ENCODE measurements at places on chromosomes 2 and 18. TPM values are rescaled to one million over a fixed set of nuclear protein-coding genes. Genes with fewer than 3 reads are reported as not detected.
A peak's percentile ranks its signal among the peaks of the same experiment; 100 is the strongest.

The LRPPRC gene
- 55.0 TPM for total RNA-seq

GRCh38 chr2:94994063-94994913 is 31.2 kb upstream of the MAL start:
- H3K27ac ChIP-seq: no peak overlapping the region
- H3K27me3 ChIP-seq: peaks cover 3% of the 10 kb centered on the region
- no peaks in the 10 kb centered on the region for H3K36me3 ChIP-seq
- DNase-seq: no peak
- no peaks in the 10 kb centered on the region for H3K4me1 ChIP-seq

DNA sequence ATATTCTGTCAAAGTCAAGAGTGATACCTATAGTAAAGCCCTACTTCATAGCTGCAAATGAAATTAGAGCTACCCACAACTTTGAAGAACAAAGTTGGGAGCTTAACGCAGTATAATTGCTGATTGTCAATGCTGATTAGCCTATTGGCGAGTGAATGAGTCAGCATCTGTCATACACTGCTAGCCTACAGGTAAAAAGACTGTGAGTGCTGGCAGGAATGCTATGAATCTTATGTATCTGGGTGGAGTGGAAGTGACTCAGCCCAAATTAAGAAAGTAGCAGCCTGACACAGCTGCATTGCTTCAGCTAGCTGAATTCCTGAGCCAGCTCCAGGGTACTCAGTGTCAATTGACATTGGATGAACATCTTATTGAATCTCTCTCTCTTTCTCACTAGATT is 179.4 kb upstream of the DCC start:
- no peaks in the 10 kb centered on the region for H3K4me1 ChIP-seq
- H3K27me3 ChIP-seq: no peaks in the 10 kb centered on the region
- DNase-seq: peak; percentile 51
- H3K27ac ChIP-seq: no peak overlapping the region

DNA sequence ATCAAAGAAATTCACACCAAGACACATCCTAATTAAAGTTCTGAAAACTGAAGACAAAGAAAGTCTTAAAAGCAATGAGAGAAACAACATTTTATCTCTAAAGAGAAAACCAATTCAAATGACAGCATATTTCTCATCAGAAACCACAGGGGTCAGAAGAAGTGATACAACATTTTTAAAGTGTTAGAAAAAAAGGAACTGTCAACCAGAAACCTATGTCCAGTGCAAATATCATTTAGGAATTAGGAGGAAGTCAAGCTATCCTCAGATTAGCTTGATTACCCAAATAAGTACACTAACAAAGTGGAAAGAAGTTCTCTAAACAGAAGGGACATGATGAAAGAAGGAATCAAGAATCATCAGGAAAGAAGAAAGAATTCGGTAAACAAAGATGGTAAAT is 59.5 kb upstream of the BCL2L11 start:
- peaks cover 20% of the 10 kb centered on the region for H3K27me3 ChIP-seq
- no peak for DNase-seq
- H3K4me3 ChIP-seq: no peak overlapping the region
- no peak overlapping the region for H3K27ac ChIP-seq
- no peaks in the 10 kb centered on the region for H3K4me1 ChIP-seq
- H3K36me3 ChIP-seq: no peaks in the 10 kb centered on the region

The SULT1C4 gene
- total RNA-seq: 0.26 TPM

DNA sequence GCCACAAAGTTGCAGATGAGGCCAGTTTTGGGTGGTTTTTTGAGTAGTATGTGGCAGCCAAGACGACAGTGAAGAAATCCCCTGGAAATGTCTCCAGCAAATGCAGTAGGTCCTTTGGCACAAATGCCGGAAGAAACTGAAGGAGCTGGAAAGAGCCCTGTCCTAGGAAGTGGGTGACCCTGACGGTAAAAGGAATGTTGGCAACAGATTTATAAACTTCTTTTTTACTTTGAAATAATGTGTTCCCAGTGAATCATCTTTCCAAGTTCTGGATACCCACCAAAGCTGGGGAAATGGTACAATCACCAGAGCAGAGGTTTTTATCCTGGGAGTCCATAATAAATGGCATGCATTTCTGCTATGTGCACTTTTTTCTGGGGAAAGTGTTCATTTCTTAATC is 112.9 kb downstream of the CSRNP3 start:
- DNase-seq: peak; percentile 46
- H3K36me3 ChIP-seq: no peaks in the 10 kb centered on the region
- no peak overlapping the region for H3K27ac ChIP-seq
- no peaks in the 10 kb centered on the region for H3K27me3 ChIP-seq
- H3K4me1 ChIP-seq: no peaks in the 10 kb centered on the region

DNA sequence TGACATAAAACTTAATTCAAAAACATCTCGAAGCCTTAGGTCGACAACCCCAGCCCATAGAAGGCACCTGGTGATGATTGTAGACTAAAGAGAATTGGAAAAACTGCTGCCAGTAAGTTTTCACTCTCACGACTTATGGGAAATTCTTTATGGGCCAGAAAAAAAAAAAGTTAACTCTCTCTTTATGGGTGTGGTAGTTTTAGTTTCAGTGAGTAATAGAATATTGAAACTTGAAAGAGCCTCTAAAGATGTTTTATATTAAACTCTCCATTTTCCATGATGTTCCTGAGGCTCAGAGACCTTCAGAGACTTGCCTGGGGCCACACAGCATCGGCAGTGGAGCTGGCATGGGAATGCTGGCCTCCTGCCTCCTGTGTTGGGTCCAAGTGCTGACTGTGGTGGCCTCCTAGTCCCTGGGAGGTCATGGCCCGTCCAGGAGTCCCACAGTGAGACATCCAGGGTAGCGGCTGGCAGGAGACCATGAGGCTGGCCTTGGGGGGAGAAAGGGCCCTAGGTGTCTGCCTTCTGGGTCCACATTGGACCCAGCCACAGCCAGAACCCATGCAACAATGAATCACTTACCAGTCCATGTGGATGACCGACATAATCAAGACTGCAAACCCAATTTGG is 158.9 kb downstream of the SEPTIN10 start:
- no peak overlapping the region for H3K4me3 ChIP-seq
- H3K36me3 ChIP-seq: peaks cover 12% of the 10 kb centered on the region
- no peaks in the 10 kb centered on the region for H3K27me3 ChIP-seq
- no peak overlapping the region for H3K27ac ChIP-seq
- DNase-seq: no peak
- H3K4me1 ChIP-seq: no peaks in the 10 kb centered on the region

The ALPI gene
- not detected for total RNA-seq

GRCh38 chr2:16282511-16282910 is 342.2 kb downstream of the MYCN start:
- H3K4me3 ChIP-seq: no peak overlapping the region
- no peaks in the 10 kb centered on the region for H3K36me3 ChIP-seq
- H3K27ac ChIP-seq: no peak overlapping the region
- no peak for DNase-seq
- no peaks in the 10 kb centered on the region for H3K27me3 ChIP-seq
- H3K4me1 ChIP-seq: no peaks in the 10 kb centered on the region

- no peaks in the 10 kb centered on the region for H3K36me3 ChIP-seq
- peak within 1 kb of the TSS; percentile 83 for H3K27ac ChIP-seq
- H3K4me3 ChIP-seq: peak within 1 kb of the TSS; percentile 92
- H3K27me3 ChIP-seq: no peaks in the 10 kb centered on the region
- DNase-seq: peak; percentile 78
- peaks cover 11% of the 10 kb centered on the region for H3K4me1 ChIP-seq
Observed at GRCh38 chr2:188974164-188974563, at the start of gene COL3A1. Gene COL3A1, plus strand, starts transcription at chr2:188974373. Its CDS starts 117 bp downstream, at chr2:188974490.

The SALL3 gene
- total RNA-seq: not detected

The GALNT14 gene
- total RNA-seq: 0.83 TPM

The RABL2A gene
- 6.9 TPM for total RNA-seq

Measured in fibroblast of lung (primary cell).